ENCODE measurements at places on chromosomes 12 and 14. TPM values are rescaled to one million over a fixed set of nuclear protein-coding genes. Genes with fewer than 3 reads are reported as not detected.

DNA sequence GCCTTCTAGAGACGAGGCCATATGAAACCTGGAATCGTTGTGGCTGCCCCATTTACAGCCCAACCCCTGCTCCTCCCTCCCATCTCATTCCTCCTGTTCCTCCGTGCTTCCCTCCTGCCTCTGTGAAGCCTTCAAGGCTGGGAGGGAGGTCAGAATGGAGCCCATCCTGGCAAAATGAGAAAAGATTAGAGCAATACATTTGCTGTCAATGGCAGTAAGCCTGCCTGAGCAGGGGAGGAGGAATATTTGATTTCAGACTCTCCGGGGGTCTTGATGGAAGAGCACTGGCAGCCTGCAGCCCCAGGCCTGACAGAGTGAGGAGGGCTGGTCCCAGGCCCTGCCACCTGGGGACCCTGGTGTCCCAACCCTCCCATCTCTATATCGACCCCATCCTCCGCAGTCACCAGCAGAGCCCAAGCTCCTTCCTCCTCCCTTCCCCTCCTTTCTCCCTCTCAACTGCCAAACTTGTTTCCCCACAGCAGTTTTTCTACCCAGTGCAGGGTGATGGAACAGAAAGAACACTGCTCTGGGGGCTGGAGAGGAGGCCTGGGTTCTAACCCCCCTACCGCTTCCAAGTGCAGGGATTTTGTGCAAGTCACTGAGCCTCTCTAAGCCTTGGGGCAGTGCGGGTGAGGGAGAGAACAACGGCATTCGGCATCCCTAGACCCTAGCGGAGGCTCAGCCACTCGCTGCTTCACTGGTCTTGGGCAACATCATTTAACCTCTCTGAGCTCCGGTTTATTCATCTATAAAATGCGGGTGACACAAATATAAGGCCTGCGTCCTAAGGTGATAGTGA is 16.0 kb upstream of the RACGAP1 start:
- no peak for DNase-seq
- no peaks in the 10 kb centered on the region for H3K4me1 ChIP-seq
- no peak overlapping the region for H3K27ac ChIP-seq
- H3K36me3 ChIP-seq = no peaks in the 10 kb centered on the region
- no peak overlapping the region for H3K4me3 ChIP-seq

GRCh38 chr12:82964446-82964845 is 277.7 kb downstream of the TMTC2 start:
- no peaks in the 10 kb centered on the region for H3K36me3 ChIP-seq
- H3K27ac ChIP-seq = no peak overlapping the region
- H3K4me3 ChIP-seq = no peak overlapping the region
- H3K4me1 ChIP-seq = no peaks in the 10 kb centered on the region
- no peak for DNase-seq

DNA sequence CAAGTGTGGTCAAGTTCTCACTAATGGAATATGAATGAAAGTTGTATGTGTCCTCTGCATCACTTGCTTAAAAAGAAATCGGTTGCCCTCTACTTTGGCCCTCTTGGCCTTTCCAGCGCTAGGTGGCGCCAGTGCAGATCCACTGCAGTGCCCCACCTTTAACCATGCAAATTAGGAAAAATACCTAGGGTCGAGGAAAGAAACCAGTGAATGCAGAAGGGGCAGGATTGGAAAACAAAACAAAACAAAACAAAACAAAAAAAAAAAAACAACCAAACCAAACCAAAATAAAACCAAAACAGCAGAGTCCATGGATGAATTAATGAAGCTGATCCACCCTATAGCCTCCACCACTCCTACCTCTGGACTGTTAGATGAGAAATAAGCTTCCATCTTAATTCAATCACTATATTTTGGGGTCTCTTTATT is 12.9 kb upstream of the NEMF start:
- peak overlapping the region; percentile 98 for H3K27ac ChIP-seq
- H3K27me3 ChIP-seq = no peaks in the 10 kb centered on the region
- peak; percentile 71 for DNase-seq
- peaks cover 9% of the 10 kb centered on the region for H3K4me1 ChIP-seq
- H3K36me3 ChIP-seq = no peaks in the 10 kb centered on the region

- H3K4me3 ChIP-seq = peak overlapping the region; percentile 80
- H3K36me3 ChIP-seq = no peaks in the 10 kb centered on the region
- no peak overlapping the region for H3K27ac ChIP-seq
- DNase-seq = no peak
- H3K4me1 ChIP-seq = peaks cover 4% of the 10 kb centered on the region
Observed at GRCh38 chr12:30796313-30796780, 41.6 kb upstream of the CAPRIN2 start.

- no peak for DNase-seq
- no peak overlapping the region for H3K27ac ChIP-seq
- no peaks in the 10 kb centered on the region for H3K36me3 ChIP-seq
- no peak overlapping the region for H3K4me3 ChIP-seq
- no peaks in the 10 kb centered on the region for H3K4me1 ChIP-seq
- no peaks in the 10 kb centered on the region for H3K27me3 ChIP-seq
Observed at GRCh38 chr14:28001002-28001401, 765.6 kb upstream of the FOXG1 start.

Gene CLEC6A
- total RNA-seq = not detected

DNA sequence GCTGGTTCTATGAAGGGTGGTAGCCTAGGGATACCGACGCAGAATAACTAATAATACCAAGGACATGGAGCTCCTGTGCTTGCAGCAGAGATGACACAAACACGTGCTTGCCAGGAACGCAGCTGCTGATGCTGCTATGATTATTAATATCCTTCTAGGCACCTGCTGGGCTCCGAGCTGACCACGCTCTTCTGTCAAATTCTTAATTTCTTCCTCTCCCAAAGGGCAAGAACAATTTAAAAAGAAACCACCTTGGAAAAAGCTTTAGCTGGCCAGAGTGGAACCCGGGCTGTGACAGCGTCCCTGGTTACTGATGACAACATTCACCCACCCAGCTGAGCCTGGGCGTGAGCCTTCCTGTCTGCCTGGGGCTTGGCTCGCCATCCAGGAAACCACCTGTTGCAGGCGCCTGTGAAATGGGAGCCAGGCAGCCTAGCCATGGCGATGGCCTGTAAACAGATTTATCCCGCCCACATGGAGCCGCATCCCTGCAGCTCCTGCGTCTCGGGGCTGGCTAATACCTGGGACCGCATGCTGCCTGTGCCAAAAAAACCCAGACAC is 28.8 kb downstream of the CLMN start:
- no peaks in the 10 kb centered on the region for H3K4me1 ChIP-seq
- no peak overlapping the region for H3K27ac ChIP-seq
- no peak overlapping the region for H3K4me3 ChIP-seq
- no peaks in the 10 kb centered on the region for H3K27me3 ChIP-seq
- H3K36me3 ChIP-seq = no peaks in the 10 kb centered on the region

Gene DAO
- total RNA-seq = not detected

Gene ZNF384
- 19.9 TPM for total RNA-seq

- no peak overlapping the region for H3K4me3 ChIP-seq
Observed at GRCh38 chr12:116236148-116236731, 41.3 kb downstream of the MED13L start.

Gene P2RX2
- total RNA-seq = not detected

Gene MMP19
- 4.8 TPM for total RNA-seq

GRCh38 chr12:84767079-84767478 is 145.5 kb downstream of the SLC6A15 start:
- no peak overlapping the region for H3K4me3 ChIP-seq
- no peaks in the 10 kb centered on the region for H3K27me3 ChIP-seq
- no peak overlapping the region for H3K27ac ChIP-seq
- no peak for DNase-seq

GRCh38 chr14:51070726-51071125 is 24.2 kb downstream of the TRIM9 start:
- no peak overlapping the region for H3K27ac ChIP-seq
- H3K27me3 ChIP-seq = no peaks in the 10 kb centered on the region
- H3K4me1 ChIP-seq = no peaks in the 10 kb centered on the region
- no peak overlapping the region for H3K4me3 ChIP-seq
- no peaks in the 10 kb centered on the region for H3K36me3 ChIP-seq

DNA sequence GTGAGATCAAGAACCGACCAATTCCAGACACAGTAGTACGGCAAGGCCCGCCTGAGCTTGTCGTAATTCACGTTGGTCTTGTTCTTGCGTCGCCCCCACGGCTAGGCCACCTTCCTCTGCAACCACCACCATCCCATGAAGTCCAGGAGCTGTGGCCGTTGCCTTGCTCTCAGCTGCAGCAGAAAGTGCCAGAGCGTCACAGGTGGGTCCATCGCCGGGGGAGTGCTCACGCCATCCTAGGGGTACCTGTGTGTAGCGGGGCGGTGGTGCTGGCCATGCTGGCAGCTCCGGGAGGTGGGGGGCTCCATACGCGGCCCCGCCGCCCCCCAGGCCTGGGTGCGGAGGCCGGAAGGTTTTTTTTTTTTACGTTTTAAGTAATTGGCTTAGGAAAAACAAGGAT is 23.1 kb downstream of the TMEM121 start:
- H3K4me3 ChIP-seq = no peak overlapping the region
- H3K27ac ChIP-seq = no peak overlapping the region
- peaks cover 3% of the 10 kb centered on the region for H3K27me3 ChIP-seq
- H3K4me1 ChIP-seq = no peaks in the 10 kb centered on the region
- no peaks in the 10 kb centered on the region for H3K36me3 ChIP-seq

- peaks cover 9% of the 10 kb centered on the region for H3K4me1 ChIP-seq
- DNase-seq = no peak
- no peak overlapping the region for H3K4me3 ChIP-seq
- no peaks in the 10 kb centered on the region for H3K27me3 ChIP-seq
Observed at GRCh38 chr12:71782017-71782416, 27.4 kb downstream of the RAB21 start.

GRCh38 chr14:92794547-92794941 is 439 bp downstream of the GOLGA5 start:
- peak; percentile 27 for DNase-seq
- H3K36me3 ChIP-seq = no peaks in the 10 kb centered on the region
- no peaks in the 10 kb centered on the region for H3K27me3 ChIP-seq
- peaks cover 21% of the 10 kb centered on the region for H3K4me1 ChIP-seq
- H3K4me3 ChIP-seq = peak overlapping the region; percentile 76

- H3K36me3 ChIP-seq = no peaks in the 10 kb centered on the region
- H3K27ac ChIP-seq = no peak overlapping the region
- DNase-seq = no peak
Observed at GRCh38 chr12:78933014-78933413, 68.4 kb downstream of the SYT1 start.

DNA sequence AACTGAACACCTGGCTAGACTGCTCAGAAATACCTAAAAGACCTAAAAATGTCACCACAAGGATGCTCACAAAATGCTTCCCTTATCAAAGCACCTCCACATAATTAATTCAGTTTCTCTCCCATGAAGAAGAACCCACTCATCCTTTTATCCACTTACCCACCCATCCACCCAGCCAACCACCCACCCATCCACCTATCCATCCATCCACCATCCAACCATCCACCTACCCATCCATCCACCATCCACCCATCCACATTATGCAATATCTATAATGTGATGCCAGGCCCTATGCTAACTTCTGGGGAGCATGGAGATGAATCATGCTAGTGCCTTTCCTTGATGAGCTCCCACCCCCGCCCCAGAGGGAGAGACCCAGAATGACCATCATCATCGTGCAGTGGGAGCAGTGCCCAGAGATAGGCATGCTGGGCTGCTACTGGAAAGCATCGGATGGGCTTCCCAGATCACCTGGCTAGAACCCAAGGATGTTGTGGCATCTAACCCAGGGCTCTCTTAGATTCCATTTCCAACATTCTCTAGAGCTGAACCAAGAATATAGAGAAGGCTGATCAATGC is 166.6 kb downstream of the TTC7B start:
- peaks cover 3% of the 10 kb centered on the region for H3K36me3 ChIP-seq
- peaks cover 10% of the 10 kb centered on the region for H3K4me1 ChIP-seq
- H3K27ac ChIP-seq = no peak overlapping the region
- H3K27me3 ChIP-seq = no peaks in the 10 kb centered on the region
- no peak overlapping the region for H3K4me3 ChIP-seq

DNA sequence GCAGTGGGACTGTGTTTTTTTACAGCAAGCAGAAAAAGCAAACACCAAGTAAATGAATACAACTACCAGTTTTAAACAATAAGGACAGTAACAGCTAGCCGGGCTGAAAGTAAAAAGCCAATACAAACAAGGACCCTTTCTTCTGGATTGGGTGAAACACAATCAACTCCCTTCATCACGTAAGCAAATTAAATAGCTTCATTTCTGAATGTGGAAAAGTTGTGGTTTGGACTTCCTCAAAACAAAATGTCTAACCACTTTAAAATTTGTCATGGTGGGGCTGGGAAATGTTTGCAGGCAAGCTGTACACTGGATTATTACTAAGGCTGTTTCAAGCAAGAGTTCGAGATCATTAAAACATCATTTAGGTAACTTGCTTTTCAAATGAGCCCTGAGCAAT is 47.4 kb downstream of the TCHP start:
- H3K4me3 ChIP-seq = no peak overlapping the region
- no peak for DNase-seq
- H3K4me1 ChIP-seq = peaks cover 30% of the 10 kb centered on the region
- no peaks in the 10 kb centered on the region for H3K27me3 ChIP-seq
- H3K27ac ChIP-seq = peak overlapping the region; percentile 53

DNA sequence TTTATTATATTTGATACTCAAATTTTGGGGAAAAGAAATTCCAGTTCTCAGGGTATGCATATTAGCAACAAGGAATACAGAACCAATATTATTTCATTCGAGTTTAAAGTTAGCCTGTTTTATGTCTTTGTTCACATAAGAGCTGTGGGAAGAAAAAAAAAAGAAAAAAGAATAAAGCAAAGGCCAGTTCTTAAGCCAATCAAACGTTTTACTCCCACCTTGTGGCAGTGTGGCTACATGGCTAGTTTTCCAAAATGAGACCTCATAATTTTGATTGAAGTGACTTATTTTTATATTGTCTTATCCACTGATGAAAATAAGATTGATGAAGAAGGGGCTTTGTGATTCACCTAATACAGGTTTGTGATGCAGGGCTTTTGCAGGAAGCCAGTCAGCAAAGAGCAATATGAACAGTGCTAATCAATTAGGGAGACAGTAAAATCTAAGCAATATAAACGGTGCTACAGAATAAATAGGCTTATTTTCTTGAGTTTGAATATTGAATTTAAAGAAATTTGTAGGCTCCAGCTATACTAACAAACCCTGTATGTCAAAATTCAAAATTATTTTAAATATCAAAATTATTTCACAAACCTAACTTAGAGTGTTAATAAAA is 624.1 kb upstream of the FOXG1 start:
- H3K36me3 ChIP-seq = no peaks in the 10 kb centered on the region
- no peaks in the 10 kb centered on the region for H3K4me1 ChIP-seq

Gene FAM186B
- 0.65 TPM for total RNA-seq

- DNase-seq = peak; percentile 62
- no peak overlapping the region for H3K27ac ChIP-seq
- no peak overlapping the region for H3K4me3 ChIP-seq
- peaks cover 55% of the 10 kb centered on the region for H3K4me1 ChIP-seq
- H3K27me3 ChIP-seq = peaks cover 11% of the 10 kb centered on the region
- H3K36me3 ChIP-seq = no peaks in the 10 kb centered on the region
Observed at GRCh38 chr14:105485739-105486162, 935 bp upstream of the CRIP1 start.

- no peaks in the 10 kb centered on the region for H3K36me3 ChIP-seq
- H3K4me1 ChIP-seq = no peaks in the 10 kb centered on the region
Observed at GRCh38 chr12:14981049-14981448, 8.2 kb downstream of the PDE6H start.

Gene ABCD2
- 0.96 TPM for total RNA-seq
